Mucosa of gallbladder (tissue), 1 donor: ENCODE measurements at places on chromosomes 1 and 21. TPM values are rescaled to one million over a fixed set of nuclear protein-coding genes. Genes with fewer than 3 reads are reported as not detected.

The CRP gene
- total RNA-seq = 46.3 TPM

- no peak for DNase-seq
Observed at GRCh38 chr1:93708734-93709481, 27.3 kb upstream of the BCAR3 start.

DNA sequence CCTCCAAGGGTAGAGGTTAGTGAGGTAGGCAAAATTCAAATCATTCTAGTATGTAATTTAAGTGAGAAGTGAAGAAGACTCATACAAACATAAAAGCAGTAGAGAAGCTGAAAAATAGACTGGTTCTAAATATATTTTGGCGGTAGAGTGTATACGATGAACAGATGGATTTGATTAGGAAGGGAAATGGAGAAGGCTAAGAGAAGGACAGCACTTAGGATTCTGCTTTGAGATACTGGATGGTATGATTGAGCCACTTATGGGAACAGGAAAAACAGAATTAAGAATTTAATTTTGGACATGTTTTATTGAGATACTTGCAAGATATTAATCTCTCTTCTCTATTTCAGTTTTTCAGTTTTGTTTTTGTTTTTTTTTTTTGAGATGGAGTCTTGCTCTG lies 60.1 kb downstream of the EPB41 start:
- DNase-seq = no peak

The KIF2C gene
- total RNA-seq = 1.6 TPM

The WNT4 gene
- 11.5 TPM for total RNA-seq

The RXFP4 gene
- not detected for total RNA-seq

DNA sequence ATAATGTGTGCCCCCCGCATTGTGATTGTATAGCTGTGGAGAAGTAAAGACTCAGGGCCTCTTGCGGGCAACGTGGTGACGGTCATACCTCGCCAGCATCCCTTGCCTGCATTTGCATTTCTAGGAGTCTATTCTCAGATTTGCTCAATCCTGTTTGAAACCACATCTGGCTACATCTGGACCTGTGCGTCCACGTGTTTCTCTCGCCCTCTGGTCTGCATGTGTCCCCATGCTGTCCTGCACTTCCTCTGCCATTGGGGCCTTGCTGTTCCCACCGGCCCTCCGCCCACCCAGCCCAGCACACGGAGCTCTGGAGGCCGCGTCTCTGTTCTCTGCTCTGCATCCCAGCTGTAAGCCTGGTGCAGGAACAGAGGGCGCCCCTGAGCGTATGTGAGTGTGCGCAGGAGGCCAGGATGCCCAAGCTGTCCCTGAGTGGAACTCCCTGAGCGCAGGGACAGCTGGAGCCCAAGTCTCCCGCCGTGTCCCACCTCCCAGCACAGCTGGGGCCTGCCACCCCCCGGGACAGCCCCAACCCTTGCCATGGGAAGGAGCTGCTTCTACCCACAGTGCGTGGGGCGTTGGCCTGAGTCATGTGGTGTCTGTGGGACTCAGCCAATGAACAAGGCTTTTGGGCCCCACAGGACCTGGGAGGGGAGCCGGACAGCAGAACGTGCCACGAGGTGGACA lies 1.6 kb downstream of the KRTAP10-2 start:
- peak; percentile 5 for DNase-seq

DNA sequence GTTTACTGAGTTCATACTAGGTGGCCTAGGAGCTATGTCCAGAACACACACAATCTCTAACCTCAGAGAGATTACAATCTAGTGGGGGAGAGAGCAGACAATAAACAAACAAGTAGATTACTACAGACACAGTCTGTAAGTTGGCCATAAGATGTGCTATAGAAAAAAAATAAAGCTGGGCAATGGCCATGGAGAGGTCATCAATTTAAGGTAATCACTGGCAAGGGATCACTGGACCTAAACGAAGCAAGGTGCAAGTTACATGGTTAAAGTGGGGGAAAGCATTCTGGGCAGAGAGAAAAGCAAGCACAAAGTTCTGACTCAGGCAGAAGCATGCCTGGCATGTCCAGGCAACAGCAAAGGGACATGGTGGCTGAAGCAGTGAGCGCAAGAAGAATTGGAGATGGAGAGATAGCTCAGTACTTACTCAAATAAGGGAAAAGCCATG lies 147.0 kb downstream of the RERE start:
- DNase-seq = no peak

The EDARADD gene
- 7.4 TPM for total RNA-seq

DNA sequence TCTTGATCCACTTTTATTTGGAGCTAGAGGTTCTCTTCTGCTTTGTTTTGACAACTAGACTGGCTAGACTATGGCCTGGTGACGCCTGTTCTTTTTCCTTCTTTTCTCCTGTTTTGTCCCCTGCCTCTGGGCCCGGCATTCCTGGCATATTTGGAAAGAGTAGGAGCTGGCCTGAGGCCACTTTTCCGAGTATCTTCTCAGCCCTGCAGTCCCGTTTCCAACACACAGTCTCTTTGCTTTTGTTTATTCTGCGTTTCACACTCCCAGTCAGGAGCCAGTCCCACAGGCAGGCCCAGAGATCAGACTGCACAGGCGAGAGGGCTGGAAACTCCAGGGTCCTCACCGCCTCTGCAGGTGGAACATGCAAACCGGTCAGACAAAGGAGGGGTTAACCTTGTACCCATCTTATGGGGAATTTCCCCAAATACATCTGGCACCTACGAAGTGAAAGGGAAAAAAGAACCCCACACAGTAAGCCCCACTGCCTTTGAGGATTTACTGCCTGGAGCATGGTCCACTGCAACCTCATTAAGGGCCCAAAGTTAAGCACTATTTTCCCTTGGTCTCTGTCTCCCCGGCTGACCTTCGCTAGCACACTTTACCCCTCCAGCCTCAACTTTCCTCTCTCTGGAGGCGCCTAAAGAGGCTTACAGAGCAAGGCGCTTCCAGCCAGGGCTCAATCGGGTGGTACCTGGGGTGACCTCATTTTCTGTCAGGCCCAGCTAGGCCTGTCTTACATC lies 141.1 kb downstream of the TOMM20 start:
- peak; percentile 83 for DNase-seq

GRCh38 chr21:23452384-23453083 lies 2154.7 kb downstream of the MRPL39 start:
- DNase-seq = no peak

DNA sequence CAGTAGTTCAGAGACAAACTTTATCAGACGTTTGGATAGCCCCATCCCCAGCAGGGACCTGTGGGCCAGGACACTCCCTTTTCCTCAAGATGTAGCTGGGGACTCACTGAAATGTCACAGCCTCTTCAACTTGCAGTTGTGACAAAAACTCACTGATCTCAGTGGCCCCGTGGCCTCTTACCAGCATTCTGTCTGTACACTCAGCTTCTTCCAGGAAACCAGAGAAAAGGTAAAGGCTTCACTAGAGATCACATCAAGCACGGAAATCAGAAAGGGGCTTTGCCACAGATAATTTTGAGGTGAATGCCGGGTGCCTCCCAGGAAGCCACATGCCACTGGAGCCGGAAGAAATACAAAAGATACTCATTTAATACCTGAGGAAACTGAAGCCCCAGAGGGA lies 122.2 kb downstream of the CCDC185 start:
- DNase-seq = no peak

- no peak for DNase-seq
Observed at GRCh38 chr1:119713749-119714456, 2.2 kb downstream of the PHGDH start.

The IL6R gene
- total RNA-seq = 31.2 TPM

- DNase-seq = no peak
Observed at GRCh38 chr1:166730299-166730888, 108.9 kb upstream of the POGK start.

DNA sequence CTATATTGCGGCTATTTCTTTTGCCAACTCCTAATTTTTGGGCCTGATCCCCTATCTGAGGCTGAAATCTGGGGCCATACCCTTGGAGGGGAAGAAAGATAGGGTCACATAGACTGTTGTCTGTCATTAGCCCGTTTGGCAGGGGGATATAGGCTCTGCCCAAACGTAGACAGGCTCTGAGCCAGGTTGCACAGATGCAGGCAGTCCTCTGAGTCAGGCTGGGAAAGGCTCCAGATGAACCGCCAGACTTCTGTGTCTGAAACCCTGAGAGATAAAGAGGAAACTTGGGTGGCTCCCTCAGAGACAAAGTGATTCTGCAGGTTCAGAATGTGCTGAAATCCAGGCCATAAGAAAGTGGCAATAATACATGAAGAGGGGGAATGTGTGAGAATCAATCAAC lies 4.0 kb upstream of the CAP1 start:
- DNase-seq = peak; percentile 56

DNA sequence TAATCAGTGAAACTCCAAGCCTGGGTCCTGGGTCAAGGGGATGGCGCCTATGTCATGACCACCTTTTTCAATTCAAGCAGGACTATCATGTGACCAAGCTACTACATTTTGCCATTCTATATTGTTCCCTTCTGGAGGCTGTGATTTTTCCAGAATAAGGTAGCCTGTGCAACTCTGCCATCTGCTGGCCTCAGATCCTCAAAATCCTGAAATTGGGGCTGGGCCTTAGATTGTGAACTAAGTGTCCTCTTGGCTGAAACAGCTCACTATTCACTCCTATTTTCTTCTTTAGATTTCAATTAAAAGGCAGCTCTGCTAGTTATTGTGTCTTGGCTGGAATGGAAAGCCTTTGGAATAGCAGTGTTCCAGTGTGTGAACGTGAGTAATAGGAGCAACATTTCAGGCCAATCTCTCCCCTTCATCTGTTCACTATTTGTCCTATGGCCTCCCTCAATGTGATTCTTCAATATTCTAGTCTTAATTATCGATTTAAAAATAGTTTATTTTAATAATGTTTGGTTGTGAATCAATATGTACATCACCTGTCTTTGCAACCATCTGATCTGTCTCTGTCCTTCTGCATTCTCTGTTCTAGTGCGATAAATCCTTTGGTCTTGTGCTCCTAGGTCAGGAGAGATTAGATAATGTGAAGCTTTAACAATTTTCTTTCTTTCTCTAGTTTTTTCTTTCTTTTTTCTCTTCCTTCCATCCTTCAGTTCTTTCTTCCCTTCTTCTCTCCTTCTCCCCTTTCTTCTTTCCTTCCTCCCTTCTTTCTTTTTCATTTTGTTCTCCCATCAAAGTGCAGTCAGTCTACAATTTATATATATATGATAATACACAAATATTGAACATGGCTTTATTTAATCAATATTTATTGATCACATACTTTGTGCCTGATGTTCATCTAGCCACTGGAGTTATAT lies 69.8 kb downstream of the CR1 start:
- no peak for DNase-seq

The BMP8B gene
- total RNA-seq = 1.8 TPM

DNA sequence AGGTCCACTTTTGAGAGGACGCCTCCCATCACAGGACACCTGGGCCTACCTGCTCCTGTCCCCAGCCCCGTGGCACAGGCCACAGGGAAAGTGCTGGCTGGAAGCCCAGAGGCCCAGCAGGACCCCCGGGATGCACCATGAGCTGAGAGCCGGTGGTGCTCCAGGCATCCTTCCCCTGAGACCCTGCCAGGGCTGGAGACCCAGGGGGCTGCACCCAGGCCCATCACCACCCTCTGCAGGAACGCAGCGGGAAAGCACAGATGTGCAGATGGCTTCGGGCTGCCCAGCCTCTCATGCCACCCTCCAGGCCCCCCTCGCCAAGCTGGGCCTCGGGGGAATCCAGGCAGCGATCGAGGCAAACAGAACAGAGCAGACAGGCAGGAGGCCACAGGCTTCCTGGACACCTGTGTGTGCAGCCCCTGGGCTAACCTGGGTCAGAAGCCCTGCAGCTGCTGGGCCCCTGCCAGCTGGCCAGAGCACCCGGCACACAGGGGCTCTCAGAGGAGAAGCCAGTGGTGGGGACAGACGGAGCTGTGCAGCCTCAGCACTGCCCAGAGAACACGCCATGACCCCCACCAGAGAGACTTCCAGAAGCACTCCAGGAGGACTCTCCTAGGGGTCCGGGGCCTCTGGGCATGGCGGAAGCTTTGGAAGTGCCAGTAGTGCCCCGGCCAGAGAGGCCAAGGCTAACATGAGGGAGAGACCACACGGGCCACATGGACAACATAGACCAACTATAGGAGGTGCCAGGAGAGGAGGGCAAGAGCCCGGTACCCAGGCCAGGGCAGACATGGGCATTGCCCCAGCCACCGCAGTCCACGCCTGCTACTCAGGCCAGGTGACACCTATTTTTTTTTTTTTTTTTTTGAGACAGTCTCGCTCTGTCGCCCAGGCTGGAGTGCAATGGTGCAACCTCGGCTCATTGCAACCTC lies 71.4 kb downstream of the ARHGEF16 start:
- DNase-seq = no peak

DNA sequence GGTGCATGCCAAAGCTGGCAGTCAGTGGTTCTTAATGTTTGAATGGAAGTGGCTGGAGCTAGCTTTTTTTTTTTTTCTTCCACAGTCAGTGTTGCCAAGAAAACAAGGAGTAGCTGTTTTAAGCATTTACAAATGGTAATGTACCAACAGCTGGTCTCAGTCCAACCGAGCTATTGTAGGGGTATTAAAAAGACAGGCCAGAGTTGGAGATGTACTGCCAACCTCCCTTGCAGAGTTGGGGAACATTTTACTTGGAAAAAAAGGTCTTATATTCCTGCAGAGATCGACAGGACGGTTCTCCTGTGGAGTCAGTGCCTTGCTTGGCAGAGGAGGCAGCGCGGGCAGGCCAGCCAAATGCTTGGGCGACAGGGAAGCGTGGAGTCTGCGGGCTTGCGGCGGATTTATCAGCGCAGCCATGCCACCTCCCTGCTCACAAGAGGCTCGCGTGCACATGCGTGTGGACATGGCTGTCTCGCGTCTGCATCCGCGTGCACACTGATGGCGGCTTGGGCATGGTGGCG lies 338.1 kb downstream of the RPS6KC1 start:
- DNase-seq = no peak

The HSPB7 gene
- total RNA-seq = 187 TPM

- no peak for DNase-seq
Observed at GRCh38 chr1:166738873-166739272, 100.4 kb upstream of the POGK start.
